ENCODE measurements at places on chromosomes 1 and 21.

GRCh38 chr1:67433837-67434236 is 3.6 kb upstream of the SERBP1 start:
- no peak for DNase-seq

GRCh38 chr21:15108801-15109200 is 44.0 kb upstream of the NRIP1 start:
- DNase-seq: no peak

DNA sequence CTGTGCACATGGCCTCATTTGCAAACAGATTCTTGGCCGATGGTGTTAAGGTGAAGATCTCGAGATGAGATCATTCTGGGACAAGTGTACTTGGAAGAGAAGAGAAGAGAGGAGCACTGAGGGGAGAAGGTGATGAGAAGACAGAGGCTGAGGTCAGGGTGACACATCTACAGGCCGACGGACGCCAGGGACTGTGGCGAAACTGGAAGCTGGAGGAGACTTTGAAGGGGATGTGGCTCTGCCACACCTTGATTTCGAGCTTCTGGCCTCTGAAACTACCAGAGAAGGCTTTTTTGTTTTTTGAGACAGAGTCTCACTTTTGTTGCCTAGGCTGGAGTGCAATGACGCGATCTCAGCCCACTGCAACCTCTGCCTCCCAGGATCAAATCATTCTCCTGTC is 137.5 kb upstream of the TMEM51 start:
- DNase-seq: no peak

- DNase-seq: peak; percentile 56
Measured at GRCh38 chr1:176843352-176844297, 320.9 kb downstream of the ASTN1 start.

- no peak for DNase-seq
Measured at GRCh38 chr1:112271270-112271669, 124.7 kb upstream of the CTTNBP2NL start.

DNA sequence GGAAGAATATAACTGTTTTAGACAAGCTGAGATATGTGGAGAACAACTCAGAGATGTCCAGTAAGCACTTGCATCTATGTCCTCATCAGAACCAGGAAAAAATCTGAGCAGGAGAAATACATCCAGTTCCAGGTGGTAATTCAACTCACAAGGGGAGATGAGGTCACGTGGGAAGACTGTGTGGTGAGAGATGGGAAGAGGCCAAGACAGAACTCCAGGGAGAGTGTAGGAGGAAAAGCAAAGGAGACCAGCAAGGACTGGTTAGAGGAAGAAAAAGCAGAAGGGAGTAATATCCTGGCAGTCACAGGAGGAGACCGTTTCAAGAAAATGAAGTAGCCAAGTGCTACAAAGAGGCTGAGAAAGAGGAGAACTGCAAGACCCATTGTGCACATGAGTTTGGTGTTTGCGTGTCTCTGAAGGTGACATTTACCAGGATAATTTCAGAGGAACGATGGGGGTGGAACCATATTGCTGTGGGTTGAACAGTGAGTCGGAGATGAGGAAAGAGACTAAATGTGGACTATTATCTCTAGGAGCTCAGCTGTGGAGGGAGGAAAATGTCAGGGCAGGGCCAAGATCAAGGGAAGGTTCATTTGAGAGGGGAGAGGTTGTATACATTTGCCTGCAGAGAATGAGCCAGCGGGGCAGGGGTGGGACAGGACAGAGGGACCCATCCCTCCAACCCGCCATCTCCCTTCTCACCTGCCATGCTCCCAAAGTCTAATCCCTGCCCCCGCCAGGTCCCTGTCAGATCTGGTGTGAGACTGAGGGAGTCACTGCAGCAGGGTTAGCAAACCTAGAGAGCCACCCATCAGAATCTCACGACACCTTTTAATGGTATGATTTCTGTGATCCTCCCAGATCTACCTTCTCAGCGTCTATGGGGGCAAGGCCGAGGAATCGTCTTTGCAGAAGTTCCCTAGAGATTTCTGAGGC is 24.9 kb downstream of the SUSD4 start:
- no peak for DNase-seq

DNA sequence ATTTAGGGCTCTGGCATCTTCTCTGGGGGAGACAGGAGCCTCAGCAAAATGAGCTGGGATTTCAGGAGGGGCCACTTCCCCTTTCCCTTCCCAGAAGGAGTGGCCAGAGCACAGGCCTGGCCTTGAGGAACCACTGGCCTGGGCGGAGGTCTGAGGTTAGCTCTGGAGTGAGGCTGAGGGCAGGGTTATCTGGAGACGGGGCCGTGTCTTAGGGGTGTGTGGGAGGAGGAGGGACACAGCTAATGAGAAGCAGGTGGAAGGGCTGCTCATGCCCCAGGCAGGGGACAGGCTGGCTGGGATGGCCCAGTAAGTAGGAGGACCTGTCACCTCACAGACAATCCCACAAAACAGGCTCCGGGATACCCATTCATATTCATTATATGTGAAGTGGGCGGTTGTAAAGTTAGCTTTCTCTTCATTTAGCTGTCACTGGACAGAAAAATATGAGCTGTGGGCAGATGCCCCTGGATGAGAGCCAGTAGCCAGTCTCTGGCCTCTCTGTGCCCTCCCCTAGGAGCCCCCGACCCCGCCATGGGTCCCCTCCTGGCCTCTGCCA is 12.4 kb downstream of the ALX3 start:
- no peak for DNase-seq

- no peak for DNase-seq
Measured at GRCh38 chr1:34265396-34265795, 88.7 kb downstream of the C1orf94 start.

- DNase-seq: no peak
Measured at GRCh38 chr1:170874671-170875070, 60.7 kb upstream of the MROH9 start.

DNA sequence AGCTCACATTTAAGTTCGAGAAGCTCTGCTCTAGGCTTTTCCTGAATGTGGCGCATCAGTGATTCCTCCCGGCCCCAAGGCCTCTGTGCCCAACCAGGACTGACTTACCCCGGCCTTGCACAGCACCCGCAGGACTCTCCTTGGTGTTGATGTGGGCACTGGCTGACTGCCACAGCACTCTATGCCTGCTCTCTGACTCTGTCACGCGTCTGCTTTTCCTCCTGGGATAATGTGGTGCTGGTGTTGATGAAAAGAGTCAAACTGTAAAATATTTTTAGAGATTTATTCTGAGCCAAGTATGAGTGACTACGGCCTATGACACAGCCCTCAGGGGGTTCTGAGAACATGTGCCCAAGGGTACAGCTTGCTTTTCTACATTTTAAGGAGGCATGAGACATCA is 15.5 kb upstream of the SLC2A5 start:
- no peak for DNase-seq

DNA sequence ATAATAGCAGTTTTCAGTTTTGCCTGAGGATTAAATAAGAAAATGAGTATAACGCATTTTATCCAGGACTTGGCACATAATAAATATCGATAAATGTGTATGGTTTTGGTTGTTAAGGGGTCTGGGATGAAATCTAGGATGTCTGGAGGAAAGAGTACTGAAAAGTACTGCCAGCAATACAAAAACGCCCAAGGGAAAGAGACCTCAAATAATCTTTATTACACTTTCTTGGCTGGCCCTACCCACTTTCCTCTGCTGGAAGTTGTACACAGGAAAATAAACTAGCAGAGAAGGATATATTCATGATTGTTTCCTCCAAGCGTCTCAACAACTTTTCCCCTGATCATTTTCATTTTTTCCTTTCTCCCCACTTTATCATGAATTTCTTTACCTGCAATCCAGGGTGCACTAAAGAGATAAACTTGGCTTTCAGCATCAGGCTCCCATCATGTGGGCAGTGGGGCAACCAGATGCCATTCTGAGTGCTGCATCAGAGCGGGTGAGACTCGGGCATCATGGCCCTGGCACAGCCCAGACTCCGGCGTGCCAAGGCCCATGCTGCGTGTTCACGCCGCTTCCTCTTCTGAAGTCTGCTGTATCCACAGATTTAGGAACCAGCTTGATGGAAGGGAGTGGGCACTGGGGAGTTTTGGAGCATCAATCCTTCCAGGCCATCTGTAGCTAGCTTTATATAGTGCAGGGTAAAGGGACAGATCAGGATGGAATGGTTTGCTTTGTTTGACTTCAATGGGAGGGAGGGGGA is 35.8 kb upstream of the PLXNA2 start:
- no peak for DNase-seq

DNA sequence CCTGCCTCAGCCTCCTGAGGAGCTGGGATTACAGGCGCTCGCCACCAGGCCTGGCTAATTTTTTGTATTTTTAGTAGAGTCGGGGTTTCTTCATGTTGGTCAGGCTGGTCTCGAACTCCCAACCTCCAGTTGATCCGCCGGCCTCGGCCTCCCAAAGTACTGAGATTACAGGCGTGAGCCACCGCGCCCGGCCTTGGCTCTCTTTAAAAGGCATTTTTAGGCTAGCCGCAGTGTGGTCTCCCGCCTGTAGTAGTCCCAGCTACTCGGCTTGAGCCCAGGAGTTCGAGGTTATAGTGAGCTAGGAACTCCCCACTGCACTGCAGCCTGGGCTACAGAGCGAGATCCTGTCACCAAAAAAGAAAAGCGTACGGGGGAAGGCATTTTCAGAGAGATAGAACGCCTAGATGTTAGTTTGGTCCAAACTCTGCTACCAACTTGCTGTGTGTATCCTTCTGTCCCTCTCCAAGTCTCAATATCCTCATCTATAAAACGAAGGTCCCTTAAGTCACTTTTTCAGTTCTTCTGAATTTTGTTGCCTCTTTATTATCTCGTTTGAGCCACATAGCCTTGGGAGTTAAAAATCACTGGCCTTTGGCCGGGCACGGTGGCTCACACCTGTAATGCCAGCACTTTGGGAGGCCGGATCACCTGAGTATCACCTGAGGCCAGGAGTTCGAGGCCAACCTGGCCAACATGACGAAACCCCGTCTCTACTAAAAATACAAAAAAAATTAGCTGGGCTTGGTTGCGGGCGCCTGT is 734 bp downstream of the MED18 start:
- no peak for DNase-seq

DNA sequence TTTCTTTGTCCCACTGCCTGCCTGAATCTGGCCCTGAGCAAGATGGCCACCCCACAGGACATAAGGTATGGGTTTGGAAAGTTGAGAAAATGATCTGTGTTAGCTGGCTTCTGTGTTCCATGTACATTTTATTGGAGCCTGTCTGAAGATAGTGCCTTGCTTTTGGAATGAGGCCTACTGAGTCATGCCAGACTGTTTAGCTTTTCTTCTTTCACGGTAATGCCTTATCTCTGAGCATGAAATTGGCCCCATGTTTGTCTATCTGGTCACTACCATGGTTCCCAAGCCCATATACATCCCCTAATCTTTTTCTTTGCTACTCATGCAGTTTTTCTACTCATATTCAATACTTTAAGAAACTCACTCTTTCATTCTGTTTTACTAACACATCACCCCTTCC is 85.1 kb upstream of the LMO4 start:
- no peak for DNase-seq

GRCh38 chr1:207820568-207821463 is 69.0 kb downstream of the CD46 start:
- DNase-seq: no peak

DNA sequence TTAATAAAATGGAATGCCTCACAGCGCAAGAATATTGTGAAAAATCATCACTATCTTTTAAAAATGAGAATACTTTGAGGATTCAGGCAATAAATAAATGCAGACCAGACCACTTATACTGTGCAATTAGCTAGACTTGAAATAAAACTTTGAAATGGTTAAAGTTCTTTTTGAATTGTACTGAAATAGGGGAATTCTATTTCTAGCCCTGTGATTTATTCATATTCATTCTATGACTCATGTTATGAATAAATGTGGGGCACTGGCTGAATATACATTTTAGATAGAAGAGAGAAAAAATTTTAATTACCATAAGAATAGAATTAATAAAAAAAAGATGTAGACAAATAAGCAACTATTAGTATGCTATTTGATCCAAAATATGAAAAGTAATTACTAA is 16.4 kb upstream of the USP25 start:
- DNase-seq: no peak

DNA sequence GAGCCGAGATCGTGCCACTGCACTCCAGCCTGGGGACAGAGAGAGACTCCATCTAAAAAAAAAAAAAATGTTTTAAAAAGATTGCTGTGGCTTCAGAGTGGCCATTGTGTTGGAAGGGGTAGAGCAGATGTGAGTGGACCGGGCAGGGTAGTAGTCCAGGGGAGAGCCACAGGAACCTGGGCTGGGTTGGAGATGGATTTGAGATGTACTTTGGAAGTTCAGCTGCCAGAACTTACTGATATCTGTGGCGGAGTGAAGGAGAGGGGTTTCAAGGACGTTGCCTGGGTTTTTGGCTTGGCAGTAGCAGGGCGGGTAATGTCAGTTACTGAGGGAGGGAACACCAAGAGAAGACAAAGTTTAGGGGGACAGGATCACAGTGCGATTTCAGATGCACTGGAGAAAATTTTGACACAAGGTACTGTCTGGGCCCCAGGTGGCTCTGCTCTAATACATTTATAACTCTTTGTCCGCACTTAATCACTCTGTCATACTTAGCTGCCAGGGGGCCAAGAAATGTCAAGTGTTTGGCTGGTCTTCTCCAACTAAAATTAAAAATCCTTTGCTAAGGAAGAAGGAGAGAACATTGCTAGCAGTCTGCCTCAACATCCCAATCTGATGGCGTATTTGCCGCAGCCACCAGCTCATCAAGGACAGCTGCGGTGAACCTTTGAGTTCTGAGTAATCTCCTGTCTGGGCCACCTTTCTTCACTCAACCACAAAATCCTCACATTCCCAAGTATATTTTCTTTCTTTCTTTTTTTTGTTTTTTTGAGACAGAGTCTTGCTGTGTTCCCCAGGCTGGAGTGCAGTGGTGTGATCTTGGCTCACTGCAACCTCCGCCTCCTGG is 9.6 kb downstream of the EPHX1 start:
- no peak for DNase-seq

DNA sequence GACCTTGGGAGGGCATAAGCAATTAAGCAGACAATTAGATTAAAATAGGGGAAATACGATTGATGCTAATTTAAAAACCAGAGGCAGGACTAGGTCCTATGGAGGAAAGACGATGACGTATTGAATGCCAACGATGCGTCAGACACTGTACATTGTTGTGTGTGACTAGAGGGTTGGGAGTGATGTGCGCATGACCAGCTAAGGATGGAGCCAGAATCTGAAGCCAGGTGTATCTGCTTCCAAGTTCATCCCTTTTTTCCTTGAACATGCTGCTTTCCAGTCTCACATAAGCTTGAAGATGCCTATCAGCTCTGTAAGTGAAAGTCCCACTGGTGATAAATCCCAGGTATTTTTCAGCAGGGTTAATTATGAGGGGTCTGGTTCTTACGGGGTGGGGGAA is 576.2 kb downstream of the MATN1 start:
- DNase-seq: no peak

GRCh38 chr1:30166174-30166573 is 557.2 kb downstream of the MATN1 start:
- no peak for DNase-seq

All from DMS153 (cell line).